ENCODE measurements at places on chromosomes 2 and 18.
A peak's percentile ranks its signal among the peaks of the same experiment; 100 is the strongest.

DNA sequence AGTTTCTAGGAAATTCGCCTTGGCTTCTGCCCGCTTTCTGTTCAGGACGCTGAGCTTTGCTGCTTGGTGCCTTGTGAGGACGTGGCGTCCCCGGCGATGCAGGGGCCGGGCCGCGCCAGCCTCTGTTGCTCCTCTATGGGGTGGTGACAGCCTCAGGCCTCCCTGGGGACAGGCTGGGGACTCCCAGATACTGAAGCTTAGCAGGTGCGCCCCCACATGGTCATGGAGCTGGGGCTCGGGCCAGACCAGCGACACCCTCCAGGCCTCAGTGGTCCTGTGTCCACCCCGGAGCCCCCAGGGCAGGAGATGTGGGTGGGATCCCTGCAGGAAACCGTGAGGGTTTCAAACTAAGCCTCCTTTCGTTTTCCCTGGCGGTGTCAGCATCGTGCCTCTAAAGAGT lies 29.2 kb downstream of the KCNG2 start:
- no peak for DNase-seq

- no peak for DNase-seq
These were observed 98.2 kb upstream of the SETBP1 start for GRCh38 chr18:44582456-44582855.

DNA sequence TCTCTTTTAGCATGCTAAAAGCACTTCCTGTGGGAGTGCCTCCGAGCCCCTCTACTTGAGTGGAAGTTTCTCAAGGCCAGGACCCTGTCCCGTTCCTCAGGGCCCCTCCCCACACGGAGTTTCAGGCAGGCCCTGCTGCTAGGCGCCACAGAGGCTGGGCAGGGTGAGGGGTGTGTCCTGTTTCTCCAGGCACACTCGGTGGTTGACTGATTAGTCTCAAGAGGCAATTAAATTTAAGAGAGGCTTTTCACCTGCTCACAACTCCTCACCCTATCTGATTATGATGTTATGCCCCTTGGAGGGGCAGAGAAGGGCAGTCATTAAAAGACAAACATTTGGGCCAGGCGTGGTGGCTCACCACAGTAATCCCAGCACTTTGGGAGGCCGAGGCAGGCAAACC lies 160.8 kb upstream of the HAAO start:
- no peak for DNase-seq

DNA sequence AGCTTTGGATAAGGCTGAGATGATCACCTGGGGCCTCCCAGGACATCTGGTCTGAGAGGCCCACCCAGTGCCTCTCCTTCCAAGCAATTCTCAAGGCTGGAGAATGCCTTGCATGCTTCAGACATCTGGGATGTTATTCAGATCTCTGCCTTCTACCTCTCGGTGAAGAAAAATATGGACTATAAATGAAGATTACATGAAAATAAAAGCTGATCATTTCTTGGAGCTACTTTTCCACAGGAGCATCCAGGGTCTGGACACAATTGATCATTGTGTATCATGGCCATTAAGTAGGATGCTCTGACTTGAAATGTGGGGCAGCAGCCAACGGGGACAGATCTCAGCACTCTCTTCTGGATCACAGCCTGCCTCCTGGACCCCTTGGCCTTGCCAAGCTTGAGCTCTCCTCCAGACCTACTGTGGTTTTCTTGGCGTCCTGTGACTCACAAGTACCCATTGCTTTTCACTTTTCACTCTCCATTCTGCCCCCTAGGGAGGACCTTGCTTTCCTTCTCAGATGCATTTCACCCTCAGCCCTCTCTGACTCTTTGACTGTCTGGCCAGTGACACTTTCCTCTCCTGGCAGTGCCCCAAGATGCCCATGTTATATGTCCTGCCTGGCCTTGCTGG lies 203.1 kb downstream of the INSIG2 start:
- no peak for DNase-seq

GRCh38 chr2:120350080-120350479 lies 4.1 kb downstream of the INHBB start:
- DNase-seq: no peak

DNA sequence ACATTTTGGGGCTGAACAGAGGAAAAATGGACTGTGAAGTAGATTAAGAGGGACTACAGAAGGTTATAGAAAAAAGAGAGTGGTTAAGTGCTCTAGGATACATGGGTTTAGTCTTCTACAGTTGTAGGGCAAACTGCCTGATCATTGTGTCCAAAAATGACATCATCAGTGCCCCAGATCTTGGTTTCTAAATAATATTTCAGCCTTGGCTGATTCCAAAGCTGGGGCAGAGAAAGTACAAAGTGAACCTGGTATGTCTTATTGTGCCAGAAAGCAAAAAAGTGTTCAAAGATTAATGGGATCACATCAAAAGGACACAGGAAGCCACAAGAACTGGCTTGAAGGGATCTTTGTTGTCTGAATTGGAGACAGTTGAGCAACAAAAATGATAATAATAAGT lies 97.1 kb upstream of the ZNF521 start:
- DNase-seq: no peak

GRCh38 chr18:32318581-32318980 lies 128.7 kb downstream of the MEP1B start:
- no peak for DNase-seq

- DNase-seq: no peak
These were observed 903.3 kb upstream of the KLHL29 start for GRCh38 chr2:22481486-22482259.

GRCh38 chr2:11371092-11371937 lies 26.9 kb upstream of the ROCK2 start:
- DNase-seq: no peak

- DNase-seq: no peak
These were observed 58.2 kb downstream of the ICOS start for GRCh38 chr2:203994735-203995134.

DNA sequence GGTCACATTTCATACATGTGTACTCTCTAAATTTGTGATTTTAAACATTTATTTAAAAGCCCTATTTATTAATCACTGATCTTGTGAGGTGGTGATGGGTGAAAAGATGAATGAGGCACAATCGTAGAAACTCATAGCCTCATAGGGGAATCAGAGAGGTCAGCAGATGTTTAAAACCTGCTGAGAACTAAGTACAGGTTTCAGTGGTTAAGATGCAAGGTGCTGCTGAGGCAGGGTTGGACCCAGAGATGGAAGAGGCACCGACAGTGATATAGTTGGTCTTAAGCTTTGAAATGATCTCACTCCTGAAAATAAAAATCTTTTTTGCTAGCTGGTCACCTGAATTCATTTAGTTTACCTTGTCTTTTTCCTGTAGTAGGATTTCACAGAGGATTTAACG lies 49.6 kb downstream of the LINC00305 start:
- no peak for DNase-seq

- DNase-seq: no peak
These were observed 34.3 kb upstream of the C18orf32 start for GRCh38 chr18:49521216-49521835.

DNA sequence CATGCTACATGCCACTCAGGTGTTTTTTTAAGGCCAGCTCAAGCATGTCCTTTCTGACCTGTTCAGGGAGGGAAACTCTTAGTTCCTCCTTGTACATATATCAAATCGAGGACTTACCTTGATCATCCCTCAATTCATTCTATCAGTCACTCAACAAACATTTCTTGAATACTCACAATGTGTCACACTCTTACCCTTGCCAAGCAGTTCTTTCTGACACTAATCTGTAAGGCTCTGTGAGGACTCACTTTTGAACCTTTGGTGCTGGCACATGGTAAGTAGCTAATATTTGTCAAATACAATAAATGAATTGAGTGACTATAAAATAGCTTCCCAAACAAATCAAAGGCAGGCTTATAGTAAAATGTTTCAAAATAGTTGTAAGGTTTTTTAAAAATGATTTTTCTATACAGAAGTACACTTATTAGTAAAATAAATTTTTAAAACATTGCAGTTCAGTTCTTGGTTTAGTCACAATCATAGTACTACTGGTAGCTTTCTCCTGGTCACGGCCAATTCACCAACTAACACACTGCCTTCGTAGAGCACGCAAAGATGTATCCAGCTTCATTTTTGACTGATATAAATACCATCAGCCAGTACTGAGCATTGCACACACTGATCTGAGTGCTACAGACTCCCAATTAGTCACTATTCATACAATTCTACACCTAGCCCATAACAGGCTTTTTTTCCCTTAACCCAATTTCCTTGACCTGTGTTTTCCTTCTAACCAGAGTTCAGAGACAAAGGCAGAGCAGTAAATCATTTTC lies 50.9 kb downstream of the ZEB2 start:
- DNase-seq: no peak

- peak; percentile 56 for DNase-seq
These were observed 184.7 kb downstream of the MREG start for GRCh38 chr2:215828528-215829184.

GRCh38 chr2:119476301-119477112 lies 44.9 kb downstream of the TMEM37 start:
- DNase-seq: peak; percentile 2

- no peak for DNase-seq
These were observed 125.1 kb upstream of the HAAO start for GRCh38 chr2:42917425-42917927.

Measured in stimulated activated naive CD4-positive, alpha-beta T cell (primary cell).